ENCODE measurements at places on chromosomes 7 and 10.
A peak's percentile ranks its signal among the peaks of the same experiment; 100 is the strongest.

DNA sequence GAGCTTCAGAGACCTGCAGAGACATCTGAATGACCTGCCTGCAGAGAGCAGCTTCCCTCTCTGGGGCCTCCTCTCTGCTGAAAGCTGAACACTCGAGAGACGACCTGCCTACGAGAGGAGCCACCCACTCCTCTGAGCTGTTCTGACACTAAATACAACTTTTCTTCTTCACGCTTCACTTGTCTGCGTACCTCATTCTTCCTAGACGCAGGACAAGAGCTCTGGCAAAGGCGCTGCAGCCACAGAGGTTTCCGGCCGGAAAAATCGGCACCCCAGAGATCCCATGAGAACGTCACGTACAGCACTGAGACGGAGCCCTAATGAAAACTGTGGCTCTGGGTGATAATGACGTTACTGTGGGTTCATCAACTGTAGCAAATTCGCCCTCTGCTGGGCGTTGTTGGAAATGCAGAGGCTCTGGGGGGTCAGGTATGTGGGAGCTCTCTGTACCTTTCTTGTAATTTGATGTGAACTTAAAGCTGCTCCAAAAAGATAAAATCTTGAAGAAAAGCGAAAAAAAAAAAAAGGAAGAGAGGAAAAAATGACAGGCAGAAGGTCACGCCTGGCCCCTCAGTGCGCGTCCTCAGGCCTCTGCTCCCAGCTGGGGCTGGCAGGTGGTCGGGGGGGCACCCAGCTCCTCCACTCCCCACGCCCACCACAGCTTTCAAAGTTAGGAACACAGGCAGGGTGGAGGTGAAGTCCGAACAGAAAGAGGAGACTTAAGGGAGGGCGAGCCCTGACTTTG lies 120.7 kb downstream of the DYNC2I1 start:
- DNase-seq, result peak; percentile 84

DNA sequence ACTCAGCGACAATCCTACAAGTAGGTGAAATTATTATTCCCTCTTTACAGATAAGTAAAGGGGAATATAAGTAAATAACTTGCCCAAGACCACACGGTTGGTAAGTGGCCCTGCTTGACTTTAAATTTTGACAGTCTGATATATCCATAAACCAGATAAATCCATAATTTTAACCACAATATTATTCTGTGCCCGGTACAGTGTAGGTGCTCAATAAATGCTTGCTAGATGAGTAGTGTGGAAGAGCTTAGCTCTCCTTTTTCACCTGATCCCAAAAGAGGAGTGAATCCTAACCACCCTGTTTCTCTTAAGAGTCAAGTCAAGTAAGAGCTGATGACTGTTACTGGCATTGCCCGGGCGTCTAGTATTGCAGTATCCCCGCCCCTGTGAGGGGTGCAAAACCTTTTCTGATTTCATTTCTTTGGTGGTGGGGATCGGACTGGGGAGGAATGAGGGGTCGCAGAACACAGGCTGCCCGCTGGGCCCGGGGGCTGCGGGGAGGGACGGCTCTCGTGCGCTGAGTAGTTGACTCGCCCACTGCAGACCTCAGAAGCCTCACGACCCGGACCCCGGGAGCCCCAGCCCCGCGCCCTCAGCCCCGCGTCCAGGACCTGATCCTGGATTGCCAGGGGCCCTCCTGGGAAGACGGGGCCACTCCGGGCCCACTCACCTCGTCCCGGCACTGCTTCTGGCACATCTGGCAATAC lies 490 bp downstream of the KIN start:
- DNase-seq, result no peak

- no peak for DNase-seq
Observed at GRCh38 chr7:47669178-47669891, 87.4 kb upstream of the TNS3 start.

DNA sequence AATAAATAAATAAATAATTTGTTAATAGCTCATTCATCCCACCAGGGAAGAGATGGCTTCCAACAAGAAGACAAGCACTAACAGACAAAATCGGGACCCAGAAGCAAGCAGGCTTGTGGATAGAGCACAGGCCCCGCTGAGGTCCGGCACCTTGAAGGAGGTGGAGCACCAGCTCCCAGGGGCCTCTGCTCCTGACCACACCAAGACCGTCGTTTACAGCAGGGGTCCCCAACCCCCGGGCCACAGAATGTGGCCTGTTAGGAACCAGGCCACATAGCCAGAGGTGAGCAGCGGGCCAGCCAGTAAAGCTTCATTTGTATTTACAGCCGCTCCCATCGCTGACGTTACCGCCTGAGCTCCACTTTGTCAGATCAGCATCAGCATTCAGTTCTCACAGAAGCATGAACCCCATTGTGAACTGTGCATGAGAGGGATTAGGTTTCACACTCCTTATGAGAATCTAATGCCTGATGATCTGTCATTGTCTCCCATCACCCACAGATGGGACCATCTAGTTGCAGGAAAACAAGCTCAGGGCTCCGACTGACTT lies 33.3 kb upstream of the SUN1 start:
- no peak for DNase-seq

GRCh38 chr7:150570556-150571465 lies 3.6 kb downstream of the GIMAP4 start:
- no peak for DNase-seq

GRCh38 chr10:36451391-36451970 lies 673.9 kb upstream of the ANKRD30A start:
- no peak for DNase-seq

- DNase-seq, result no peak
Observed at GRCh38 chr10:79283616-79284015, 63.7 kb upstream of the PPIF start.

DNA sequence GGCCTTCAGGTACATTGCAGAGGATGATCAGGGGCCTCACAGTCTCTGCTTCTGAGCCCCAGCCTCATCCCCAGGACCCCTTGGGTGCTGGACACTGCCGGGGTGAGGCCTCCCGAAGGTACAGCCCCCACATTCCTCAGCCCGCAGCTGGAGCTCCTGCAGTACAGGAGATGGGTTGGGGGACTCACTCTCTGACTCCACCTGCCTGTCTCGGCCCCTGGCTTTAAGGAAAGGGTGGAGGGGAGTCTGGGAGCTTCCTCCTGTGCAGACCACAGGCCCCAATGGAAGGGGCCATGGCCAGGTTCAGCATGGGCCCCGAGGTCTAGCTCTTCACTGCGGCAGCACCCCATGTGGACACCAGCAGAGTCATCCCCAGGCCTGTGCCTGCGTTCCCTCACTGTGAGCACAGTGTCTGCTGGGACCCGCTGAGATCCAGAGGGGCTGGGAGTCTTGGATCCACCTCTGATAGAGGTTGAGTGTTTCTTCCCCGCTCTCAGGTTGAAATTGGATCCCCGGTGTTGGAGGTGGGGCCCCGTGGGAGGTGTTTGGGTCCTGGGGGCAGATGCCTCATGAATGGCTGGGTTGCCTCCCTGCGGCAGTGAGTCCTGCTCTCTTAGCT lies 99.9 kb downstream of the PRKAG2 start:
- no peak for DNase-seq

DNA sequence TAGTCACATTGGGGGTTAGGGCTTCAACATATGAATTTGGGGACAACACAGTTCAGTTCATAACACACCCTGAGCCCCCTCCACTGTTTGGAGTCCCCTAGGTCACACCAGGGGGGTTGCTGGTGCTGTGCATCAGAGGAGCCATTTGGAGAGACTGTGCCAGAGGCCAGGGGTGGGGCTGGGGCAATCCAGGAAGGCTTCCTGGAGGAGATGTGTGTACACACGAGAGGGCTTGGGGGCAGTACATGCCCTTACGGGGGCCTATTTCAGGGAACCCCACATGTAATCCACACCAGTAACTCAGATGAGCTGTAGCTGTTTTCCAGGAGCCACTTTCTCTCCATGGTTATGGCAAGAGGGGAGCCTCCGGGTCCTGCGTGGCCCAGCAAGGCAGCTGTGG lies 151.7 kb downstream of the GRK5 start:
- no peak for DNase-seq

GRCh38 chr7:7720750-7721621 lies 2.6 kb upstream of the RPA3 start:
- no peak for DNase-seq

DNA sequence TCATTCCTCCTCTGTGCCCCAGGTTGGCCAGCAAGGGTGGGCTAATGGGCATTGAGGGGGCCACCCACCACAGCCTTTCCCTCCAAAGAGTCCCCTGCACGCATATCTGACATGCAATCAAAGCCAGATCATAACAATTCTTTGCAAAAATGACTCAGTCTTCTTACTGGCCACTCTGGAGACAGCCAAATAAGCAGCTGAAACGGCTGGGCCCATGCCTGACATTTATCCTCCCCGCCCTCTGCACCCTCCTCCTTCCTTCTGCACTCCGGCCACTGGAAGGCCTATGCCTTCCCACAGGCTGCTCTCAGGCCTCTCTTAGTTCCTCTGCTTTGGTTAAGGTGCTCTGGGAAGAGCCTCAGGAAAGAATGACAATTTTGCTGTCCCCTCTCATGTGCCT lies 29.2 kb upstream of the NPFFR1 start:
- no peak for DNase-seq

GRCh38 chr7:12220389-12221046 lies 9.4 kb downstream of the TMEM106B start:
- no peak for DNase-seq

DNA sequence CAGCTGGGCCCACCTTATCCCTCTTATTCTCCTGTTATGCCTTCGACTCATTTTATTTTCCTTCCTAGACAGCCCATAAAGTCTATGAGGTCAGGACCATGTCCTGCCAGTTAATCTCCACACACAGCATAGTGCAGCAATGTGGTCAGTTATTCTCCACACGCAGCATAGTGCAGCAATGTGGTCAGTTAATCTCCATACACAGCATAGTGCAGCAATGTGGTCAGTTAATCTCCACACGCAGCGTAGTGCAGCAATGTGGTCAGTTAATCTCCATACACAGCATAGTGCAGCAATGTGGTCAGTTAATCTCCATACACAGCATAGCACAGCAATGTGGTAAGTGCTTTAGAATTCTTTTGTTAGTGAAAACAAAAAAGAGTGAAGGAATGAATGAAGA lies 77.8 kb downstream of the TEX36 start:
- no peak for DNase-seq

- no peak for DNase-seq
Observed at GRCh38 chr10:49273082-49273465, 25.9 kb upstream of the C10orf71 start.

GRCh38 chr7:131031099-131031868 lies 296.4 kb upstream of the MKLN1 start:
- no peak for DNase-seq

DNA sequence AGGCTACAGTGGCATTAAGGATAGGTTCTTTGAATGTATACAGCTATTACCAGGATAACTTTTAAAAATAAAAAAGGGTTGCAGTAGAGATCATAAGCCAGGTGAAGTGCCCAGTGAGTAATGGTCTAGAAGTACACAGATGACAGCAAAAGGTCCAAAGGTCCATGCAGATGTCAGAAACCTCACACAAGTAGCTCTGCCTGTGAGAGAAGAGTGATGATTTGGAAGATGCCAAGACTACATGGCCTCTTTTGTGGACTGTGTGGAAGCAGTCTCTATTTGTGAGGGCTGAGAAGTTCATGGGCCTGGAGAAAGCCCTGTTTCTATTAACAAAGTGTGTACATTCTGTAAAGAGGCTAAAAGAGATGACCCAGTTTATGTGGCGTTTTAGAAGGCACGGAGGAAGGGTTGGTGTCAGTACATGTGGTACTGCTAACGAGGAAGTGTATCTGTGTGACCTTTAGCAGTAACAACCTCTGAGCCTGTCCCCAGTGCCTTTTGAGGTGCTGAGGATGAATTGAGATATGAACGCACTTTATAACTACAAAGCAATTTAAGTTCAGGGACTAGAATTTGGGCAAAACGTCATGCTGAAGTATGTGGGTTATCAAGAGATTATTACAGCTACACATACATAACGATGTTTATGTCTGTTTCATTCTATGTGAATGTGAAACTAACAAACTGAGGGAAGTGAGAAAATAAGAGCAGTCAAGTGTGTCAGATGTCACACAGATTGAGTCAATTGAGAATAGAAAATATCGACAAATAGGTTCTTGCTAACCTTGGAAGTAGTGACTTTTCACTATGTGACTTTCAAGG lies 7.6 kb downstream of the CYCS start:
- DNase-seq, result no peak

GRCh38 chr10:89744026-89744425 lies 42.6 kb downstream of the KIF20B start:
- no peak for DNase-seq

- no peak for DNase-seq
Observed at GRCh38 chr10:21372651-21373410, 152.7 kb downstream of the SKIDA1 start.

GRCh38 chr10:91680487-91680886 lies 47.6 kb upstream of the PPP1R3C start:
- DNase-seq, result no peak

GRCh38 chr7:70116244-70116643 lies 518.0 kb downstream of the AUTS2 start:
- DNase-seq, result no peak

GRCh38 chr7:157541295-157542067 lies 204.7 kb downstream of the DNAJB6 start:
- no peak for DNase-seq

GRCh38 chr7:132059141-132059540 lies 502.7 kb upstream of the PODXL start:
- DNase-seq, result no peak

DNA sequence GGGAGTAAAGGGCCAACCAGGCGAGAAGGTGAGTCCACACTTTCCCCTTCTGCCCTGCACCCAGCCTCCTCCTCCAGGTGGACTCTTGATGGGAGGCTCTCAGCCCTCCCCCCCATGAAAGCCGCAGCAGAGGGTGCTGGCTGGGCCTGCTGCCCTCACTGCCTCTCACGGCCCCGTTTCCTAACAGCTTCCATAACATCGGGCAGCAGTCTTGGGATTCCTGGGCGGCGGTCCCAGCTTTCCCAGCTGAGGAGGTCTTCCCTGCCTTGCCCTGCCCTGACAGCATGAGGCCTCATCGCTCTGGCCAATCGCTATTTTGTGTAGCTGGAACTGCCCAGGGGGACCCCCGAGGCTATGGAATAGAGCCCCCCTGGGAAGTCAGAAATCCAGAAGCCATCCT lies 76.3 kb downstream of the COL13A1 start:
- DNase-seq, result no peak

- DNase-seq, result peak; percentile 20
Observed at GRCh38 chr10:6445671-6446316, 134.3 kb downstream of the PRKCQ start.

GRCh38 chr10:43118631-43119415 lies 19.4 kb upstream of the CSGALNACT2 start:
- DNase-seq, result no peak

- DNase-seq, result no peak
Observed at GRCh38 chr10:110597476-110597875, 30.0 kb downstream of the SMC3 start.

GRCh38 chr10:80356563-80356988 lies at the start of the genes DYDC1 and DYDC2:
Gene DYDC1, minus strand, starts transcription at chr10:80356755. Its CDS starts 4,154 bp downstream, at chr10:80352601.
Gene DYDC2, plus strand, starts transcription at chr10:80356781. Its CDS starts 5,663 bp downstream, at chr10:80362444.
- DNase-seq, result no peak

Data from stimulated activated CD8-positive, alpha-beta memory T cell treated with anti-CD3 and anti-CD28 coated beads, Interleukin-4, amount 100 ng/mL, for 1 hour (primary cell).